ENCODE measurements at places on chromosomes 6 and 20.

- no peak for DNase-seq
Measured at GRCh38 chr6:168782187-168782751, 341.3 kb downstream of the SMOC2 start.

GRCh38 chr6:110332281-110332680 lies 25.9 kb downstream of the METTL24 start:
- DNase-seq = no peak

- peak; percentile 14 for DNase-seq
Measured at GRCh38 chr6:119720160-119720559, 370.6 kb upstream of the MAN1A1 start.

GRCh38 chr6:82568290-82568993 lies 204.8 kb downstream of the TPBG start:
- peak; percentile 72 for DNase-seq

DNA sequence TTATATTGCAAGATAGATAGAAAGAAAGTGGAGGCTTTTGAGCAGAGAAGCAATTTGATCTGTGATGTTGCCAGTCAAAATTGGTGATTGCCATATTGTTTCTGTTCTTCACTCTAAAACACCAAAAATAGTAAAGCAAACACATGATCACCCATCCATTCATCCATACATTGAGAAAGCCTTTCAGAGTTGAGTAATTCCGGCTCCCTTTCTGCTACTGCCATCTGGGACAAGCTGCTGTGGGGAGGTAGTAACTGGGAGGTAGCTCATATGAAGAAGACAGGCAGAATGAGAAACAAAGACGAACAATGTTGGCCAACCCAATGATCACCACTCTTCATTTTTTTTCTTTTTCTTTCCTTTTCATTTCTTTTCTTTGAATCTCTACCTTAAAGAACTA lies 51.1 kb upstream of the HBS1L start:
- no peak for DNase-seq

GRCh38 chr6:137415127-137415833 lies 78.9 kb downstream of the OLIG3 start:
- peak; percentile 84 for DNase-seq

GRCh38 chr20:32241807-32242206 lies 34.1 kb downstream of the POFUT1 start:
- DNase-seq = no peak

DNA sequence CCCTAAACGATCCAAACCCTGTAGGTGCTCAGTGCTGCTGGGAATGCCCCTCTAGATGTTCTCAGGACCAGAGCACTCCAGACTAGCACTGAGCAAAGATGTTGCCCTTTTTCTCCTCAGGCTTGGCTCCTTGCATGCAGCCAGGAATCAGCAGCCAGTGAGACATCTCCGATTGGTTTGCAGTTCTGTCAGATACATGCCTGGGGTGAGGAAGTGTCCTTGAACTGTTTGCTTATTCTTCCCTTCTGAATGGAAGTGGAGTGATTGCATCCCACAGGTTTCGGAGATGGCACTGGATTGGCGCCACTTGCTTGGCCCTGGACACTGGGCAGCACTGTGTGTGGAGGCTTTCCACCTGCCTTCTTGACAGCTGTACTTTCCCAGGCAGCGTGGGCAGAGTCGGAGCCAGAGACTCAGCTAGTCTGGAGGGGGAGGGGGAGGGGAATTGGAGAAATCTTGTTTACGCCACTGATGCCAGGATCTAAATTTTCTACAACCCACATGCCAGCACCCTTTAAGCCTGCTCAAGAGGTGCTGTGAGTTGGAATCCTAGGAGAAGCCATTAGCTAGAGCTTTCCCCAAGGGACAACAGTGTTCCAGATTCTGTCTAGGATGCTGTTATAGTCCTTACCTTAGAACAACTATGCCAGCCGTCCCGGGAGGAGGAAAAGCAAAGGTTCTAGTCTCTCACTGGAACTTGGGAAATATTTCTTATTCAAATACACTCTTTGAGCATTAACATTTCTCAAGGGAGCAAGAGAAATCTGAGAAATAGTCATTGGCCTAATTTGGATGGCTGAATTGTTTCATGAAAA lies 49.2 kb upstream of the SASH1 start:
- DNase-seq = no peak

DNA sequence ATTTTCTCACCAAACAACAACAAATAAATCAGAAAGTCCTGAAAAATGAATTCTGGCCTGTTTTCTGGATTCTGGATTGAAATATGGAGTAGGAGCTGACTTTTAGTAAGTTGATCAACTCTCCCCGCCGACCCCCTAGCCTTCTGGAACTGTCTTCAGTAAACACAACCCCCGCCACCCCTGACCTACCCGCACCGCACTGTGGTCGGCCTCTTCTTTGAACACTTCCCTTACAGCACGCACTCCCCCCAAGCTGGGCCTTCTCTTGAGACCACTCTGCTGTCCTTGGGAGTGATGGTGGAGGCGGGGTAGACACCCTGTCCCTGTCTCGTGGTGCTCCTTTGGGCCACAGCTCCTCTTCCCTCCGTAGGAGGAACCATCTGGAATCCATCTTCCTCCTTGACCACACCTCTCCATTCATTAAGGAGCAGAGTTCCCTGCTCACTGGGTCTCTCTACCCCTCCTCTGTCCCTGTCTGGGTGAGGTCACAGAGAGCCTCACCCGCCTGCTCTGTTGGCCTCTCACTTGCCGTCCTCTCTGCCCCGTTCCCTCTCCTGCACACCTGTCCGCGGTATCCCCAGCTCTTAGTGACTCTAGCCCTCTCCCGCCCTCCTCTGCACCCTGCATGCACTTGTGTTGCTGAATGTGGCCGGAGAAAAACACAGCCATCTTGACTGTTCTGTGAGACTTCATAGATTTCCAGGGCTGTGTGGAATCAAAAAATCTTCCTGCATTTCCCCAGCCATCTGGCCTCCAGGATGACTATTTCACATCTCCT lies 19.1 kb downstream of the SYNJ2 start:
- no peak for DNase-seq

GRCh38 chr6:129031051-129031599 lies 148.2 kb downstream of the LAMA2 start:
- no peak for DNase-seq
